Right hindlimb (tissue), 1 donor: ENCODE measurements at places on chromosomes 7 and 10.

DNA sequence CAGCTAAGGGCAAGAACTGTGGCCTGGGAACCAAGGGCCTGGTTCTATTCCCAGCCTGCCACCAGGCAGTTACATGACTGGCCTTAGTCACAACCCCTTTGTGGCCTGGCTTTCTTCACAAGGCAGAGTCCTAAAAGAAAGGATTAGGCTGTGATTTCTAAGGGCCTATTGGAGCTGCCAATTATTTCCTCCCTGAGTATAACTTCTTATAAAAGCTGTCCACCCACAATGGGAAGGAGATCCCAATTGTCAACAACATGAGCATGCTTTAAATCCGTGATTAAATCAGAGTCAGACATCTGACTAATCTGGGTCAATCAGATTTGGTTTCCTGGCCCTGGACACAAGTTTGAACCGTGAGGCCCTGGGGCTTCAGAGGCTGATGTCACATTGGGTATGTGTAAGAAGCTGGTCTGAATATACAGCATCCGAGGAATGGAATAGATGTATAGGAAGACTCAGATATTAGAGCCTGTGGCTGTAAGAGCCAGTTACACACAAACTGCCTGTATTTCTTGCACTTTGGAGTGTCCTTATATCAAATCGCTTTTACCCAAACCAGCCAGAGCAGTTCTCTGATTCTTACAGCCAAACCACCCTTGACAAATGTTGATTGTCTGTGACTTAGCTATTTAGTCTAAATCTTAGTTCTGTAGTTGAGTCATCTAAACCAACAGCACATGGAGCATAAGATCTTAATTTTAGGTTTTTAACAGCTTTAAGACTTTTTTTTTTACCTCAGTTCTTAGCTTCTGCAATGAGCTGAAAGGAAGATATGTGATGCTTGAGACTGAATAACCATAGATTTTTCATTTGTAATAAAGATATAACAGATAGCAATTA is 61.3 kb downstream of the ABCB4 start:
- no peak for DNase-seq

- DNase-seq = no peak
These were observed 89.2 kb downstream of the WDR11 start for GRCh38 chr10:120940299-120940900.

DNA sequence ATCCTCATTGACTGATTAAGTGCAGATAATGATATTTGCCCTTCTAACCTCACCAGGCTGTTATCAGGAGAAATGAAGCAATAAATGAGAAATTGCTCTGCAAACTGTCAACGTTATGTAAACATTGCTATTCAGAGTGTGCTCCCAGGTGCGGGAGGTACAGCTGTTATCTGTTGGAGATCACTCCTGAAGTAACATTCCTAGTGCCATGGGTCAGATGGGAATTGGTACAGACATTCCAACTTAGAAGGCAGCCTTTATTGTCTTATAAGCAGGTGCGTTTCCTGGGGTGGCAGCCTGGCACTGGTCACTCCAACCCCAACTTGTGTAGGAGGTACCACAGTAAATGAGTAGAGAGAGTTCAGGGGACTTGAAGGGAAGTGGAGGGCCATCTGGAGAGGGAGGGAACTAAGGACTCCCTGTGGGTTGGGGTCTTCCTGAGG is 36.8 kb downstream of the HK1 start:
- DNase-seq = no peak

DNA sequence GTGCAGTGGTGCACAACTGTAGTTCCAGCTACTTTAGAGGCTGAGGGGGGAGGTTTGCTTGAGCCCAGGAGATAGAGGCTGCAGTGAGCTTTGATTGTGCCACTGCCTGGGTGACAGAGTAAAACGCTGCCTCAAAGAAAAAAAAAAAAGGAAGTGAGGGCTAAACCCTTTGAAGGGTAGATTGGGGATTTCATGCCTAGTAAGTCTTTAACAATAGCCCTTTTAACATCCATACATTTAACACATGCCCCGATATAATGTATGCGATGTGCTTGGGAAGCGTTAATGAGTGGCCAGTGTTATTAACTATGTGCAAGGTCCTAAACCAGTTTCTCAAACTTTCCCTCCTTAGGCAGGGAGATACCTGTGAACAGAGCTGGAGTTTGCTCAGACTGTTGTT is 229.2 kb upstream of the HPS1 start:
- no peak for DNase-seq

DNA sequence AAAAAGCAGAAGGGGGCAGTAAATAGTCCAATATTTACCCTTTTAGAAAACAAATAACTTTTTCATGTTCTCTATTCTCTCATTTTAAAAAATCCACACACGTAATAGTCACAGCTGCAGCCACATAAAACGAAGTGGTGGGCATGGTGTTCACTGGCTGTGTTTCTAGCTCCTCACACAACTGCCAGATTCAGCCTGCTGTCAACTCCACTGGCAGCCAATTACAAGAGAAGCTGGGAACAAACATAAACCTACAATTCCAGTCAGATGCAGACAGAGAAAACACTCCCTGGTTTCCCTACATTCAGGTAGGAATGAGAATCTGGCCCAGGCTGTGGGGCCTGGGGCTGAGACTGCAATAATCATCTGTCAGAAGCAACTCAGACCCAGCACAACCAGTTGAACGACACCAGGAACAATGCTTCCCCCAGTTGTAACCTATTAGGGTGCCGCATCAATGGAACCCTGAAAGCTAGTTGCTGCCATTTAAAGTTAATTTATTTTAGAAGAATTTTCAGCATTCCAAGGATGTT is 29.1 kb downstream of the ERCC6 start:
- no peak for DNase-seq

GRCh38 chr7:27515933-27516332 is 146.8 kb downstream of the HIBADH start:
- no peak for DNase-seq

GRCh38 chr10:11245510-11245909 is 227.8 kb downstream of the CELF2 start:
- no peak for DNase-seq

- peak; percentile 78 for DNase-seq
These were observed 559 bp downstream of the TRA2A start for GRCh38 chr7:23531050-23531793.

GRCh38 chr10:98332623-98333269 is 64.8 kb upstream of the LOXL4 start:
- no peak for DNase-seq

DNA sequence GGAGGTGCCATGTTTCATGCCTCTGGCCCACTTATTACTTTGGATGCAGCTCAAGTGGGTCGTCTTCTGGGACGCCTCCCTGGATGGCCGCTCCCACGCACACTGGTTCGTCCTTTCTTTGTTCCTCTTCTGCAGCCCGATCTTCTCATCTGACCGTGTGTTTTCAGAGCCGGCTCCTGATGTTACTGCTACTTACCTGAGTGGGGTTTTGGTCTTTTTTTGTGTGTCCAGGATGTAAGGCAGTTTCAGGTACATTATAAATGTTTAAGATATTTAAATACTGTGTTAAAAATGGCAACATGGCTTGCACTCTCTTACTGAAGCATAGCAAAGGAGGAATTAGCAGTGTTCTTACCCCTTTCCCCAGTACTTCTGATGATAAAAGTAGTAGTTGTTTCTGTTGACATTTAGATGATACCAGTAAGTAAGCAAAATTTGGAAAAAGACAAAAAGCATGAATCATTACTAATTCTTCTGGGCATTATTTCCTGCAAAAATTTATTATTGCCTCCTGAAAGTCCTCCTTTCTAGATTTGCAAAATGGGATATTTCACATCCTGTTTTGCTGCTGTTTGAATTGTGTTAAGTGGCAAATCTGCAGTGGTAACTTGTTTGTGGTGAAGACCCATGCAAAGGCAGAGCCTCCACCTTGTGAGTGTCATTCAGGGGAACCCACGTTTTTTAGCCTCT is 59.4 kb downstream of the SHH start:
- DNase-seq = no peak

DNA sequence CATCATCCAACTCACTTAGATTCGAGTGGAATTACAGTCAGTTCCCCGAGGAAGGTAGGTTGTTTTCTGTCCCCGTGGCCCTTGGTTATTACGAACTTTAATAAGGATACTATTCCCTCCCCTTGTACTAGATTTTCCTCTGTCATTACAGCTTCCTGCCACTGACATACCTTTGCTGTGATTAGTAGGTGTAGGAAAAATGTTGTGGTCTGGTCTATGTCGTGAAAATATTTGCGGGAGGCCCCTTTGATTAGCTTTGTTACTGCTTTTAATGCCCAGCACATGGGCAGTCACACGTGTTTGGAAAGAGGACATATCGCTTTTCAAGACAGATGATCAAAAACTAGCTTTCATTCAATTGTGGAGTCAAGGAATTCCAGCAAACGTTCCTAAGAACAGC is 92.2 kb downstream of the GATA3 start:
- no peak for DNase-seq

DNA sequence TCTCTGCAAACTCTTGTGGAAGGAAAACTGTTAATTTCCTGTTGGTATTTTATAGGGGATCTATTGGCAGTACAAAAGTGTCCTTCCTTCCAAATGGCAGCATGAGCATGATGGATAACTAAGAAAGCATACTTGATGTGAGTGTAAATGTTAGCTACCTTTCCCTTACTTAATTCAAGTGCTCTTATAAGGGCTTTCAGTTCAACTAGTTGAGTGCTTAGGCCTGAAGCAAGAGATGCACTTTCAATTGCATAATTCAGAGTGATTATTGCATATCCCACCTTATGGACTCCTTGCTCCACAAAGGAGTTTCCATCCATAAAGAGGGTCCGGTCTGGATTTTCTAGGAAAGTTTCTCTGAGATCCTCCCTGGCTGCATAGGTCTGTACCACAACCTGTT is 56.3 kb upstream of the CYP2C8 start:
- no peak for DNase-seq

- DNase-seq = peak; percentile 57
These were observed 351.1 kb downstream of the GATA3 start for GRCh38 chr10:8405596-8405995.

- DNase-seq = no peak
These were observed 4.8 kb upstream of the MTPAP start for GRCh38 chr10:30353851-30354250.

GRCh38 chr7:78565784-78566183 is 767.2 kb downstream of the PHTF2 start:
- DNase-seq = no peak

DNA sequence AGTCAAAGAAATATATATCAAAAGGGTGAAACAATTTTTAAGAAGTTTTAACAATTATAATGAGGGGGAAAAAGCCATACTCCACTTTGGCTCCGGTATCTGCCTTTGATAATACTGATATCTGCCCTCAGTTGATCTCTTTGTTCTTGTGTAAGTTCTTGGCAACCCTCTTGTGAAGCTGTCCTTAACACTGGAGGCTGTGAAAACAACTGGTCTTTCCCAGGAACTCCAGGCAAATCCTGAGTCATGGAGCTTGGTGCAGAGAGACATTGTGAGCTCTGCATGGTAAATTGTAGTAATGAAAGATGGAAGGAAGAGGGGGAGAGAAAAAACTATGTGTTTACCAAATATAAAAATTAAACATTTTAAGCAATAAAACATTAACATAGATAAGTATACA is 11.9 kb upstream of the ERVW-1 start:
- no peak for DNase-seq

GRCh38 chr10:89213191-89213808 is 6.2 kb upstream of the CH25H start:
- no peak for DNase-seq

DNA sequence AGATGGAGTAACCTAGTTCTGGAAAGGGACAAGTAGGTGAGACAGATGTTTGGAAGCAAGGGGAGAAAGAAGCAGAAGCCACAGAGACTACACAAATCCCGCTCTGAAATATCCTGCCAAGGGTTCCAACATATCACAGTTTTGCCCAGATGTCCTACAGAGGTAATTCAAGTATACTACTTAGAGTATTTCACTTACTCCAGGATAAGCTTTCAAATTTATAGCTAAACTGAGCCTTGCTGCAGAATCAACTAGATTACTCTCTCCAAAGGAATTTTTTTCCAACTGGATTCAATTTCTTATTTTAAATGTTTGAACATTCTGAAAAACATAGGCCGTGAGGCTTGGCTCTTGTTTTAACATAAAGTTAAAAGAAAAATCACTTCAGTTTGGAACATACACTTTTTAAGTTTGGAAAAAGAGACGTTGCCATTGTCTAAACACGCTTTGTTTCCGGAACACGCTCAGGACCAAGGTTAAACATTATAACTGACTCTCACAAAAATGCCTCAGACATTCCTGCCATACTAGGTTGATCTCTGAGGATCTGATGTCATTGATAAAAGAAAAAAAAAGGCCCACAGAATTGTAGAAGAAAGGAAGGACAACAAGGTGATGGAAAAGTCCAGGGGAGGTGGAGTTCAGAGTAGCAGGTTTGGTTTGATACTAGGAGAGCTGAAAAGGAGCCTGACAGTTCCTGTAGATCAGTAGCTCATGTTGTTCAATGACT is 74.8 kb downstream of the FAM185A start:
- DNase-seq = no peak

DNA sequence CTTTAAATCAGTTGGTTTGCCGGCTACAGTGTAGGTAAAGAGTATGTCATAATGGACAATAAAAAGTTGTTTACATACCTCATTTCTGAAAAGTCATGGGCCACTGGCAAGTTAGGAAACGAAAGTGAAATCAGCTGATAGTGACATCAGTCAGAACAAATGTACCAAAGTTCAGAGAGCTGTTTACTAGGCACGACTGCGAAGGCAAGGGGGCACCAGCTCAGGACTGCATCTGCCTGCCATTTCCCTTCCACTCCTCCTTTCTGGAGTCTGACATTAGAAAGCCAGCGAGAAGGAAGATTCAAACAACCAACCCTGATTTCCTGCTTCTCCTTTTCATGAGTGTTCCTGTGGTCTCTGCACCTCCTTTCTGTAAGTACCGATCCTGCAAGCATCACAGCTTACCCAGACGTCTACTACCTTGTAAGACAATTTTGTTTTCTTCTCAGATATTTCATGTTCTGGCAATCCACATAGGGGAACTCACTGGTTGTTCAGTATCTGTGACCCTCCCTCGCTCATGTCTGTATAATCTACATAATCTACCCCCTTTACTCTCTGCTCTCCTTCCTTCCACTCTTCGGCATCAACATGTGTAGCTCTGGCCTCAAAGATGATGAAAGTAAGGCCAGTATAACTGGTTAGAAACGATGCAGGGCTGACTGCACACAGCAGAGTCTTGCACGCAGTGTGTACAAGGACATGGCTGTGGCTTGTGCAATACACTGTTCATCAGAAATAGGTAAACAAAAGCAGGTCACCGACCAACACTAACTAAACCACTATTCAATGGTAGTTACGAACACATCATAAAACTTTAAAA is at the start of gene TMEM140:
TSS of gene TMEM140 (plus strand) at position 174 of the 823 bp plus-strand sequence. CDS start 16,370 bp downstream, outside the sequence.
- DNase-seq = peak; percentile 18
